ENCODE measurements at places on chromosomes 2 and 18.

DNA sequence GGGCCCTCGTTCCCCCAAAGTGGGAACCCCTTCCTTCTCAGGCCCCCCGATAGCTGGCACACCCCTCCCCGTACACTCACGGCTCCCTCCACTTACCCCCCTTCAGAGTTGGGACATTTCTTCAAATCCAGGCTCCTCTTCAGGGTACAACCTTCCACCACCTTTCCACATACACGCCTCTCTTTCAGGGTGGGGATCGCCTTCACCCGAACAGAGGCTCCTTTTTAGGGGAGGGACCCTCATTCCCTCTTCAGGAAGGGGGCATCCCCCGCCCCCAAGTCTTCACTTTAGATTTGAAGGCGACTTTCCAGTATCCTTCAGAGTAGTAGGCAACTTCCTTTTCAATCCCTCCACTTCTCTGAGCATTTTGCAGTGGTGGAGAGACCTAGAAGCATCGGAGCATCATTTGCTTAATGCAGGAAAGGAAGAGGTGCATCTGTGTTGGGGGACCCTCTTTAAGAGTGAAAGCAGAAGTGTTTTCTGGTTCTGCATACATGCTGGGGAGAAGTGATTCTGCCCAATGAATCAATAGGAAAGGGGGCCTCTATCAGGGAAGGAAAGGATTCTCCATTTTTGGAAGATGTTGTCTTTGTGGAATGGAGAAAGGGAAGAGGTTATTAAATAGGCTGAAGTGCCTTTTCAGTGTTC is 845 bp downstream of the EML4 start:
- peak; percentile 47 for DNase-seq

DNA sequence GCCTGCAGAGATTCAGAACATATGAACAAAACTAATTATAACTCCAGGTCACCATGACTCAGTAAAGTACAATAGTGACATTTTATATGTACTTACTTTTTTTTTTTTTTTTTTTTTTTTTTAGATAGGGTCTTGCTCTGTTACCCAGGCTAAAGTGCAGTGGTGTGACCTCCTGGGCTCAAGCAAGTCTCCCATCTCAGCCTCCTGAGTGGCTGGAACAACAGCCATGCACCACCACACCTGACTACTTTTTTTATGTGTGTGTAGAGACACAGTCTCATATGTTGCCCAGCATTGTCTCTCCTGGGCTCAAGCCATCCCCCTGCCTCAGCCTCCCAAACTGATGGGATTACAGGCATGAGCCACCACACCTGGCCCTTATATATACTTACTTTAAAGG is 130.7 kb upstream of the B3GNT2 start:
- DNase-seq = no peak

DNA sequence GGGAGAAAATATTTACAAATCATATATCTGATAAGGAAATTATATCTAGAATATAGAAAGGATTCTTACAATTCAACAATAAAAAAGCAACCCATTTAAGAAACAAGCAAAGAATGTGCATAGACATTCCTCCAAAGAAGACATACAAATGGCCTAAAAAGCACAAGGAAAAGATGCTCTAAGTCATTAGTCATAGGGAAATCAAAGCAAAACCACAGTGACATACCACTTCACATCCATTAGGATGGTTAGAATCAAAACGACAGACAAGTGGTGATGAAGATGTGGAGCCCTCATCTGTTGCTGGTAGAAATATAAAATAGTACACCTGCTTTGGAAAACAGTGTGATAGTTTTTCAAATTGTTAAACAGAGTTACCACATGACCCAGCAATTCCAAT is 48.2 kb downstream of the MAPRE2 start:
- DNase-seq = no peak

DNA sequence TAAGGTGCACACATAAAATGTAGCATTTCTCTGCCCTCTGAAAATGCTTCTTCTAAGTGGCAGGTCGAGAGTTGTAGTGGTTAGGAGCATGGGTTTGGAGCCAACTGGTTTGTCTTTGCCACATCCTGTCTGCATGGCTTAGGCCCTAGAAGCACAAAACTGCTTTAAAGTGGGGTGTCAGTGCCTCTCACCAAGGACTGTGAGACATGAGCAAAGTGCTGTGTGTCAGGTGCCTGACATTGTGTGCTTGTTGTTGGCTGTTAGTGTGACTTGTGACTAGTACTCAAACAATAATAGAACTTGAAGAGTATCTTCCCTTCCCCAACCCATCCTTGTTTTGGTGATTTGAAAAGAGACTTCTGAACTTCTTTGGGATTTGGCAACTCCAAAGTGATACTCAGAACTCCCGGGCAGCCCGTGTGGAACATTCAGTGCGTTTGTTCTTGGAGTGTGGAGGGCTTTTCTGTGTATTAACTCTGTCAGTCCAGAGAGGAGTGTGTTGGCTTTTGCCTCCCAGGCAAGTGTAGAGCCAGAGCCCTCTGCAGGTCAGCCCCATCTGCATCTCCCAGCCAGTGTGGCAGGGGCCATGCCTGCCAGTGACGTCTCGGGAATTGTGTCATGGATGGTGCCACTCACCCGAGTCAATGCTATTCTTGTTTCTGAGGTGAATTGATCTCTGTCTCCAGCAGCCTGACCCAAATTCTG is 5.0 kb downstream of the MGAT5 start:
- no peak for DNase-seq

GRCh38 chr2:226794196-226794661 is 5.4 kb downstream of the IRS1 start:
- DNase-seq = no peak

DNA sequence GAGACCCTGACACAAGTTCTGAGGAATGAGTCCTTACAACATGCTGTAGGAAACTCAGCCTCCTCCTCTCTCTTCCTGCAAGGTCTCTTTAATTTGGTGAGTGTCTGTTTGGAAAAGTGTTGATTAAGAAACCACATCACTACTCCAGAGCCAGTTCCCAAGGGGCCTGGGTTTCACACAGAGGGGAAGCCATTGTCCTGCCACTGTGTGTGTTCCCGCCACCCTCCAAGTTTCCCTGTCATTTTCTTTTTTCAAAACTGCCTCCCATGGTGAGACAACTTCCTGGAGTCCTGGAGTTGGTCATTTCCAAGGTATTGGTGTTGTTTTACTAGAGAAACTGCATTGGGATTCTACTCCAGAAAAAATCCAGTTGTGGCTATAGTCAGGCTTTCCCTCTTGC is 232.0 kb upstream of the PARD3B start:
- DNase-seq = no peak

GRCh38 chr2:160425434-160426151 is 68.0 kb downstream of the RBMS1 start:
- no peak for DNase-seq

- DNase-seq = peak; percentile 11
These were observed 10.0 kb downstream of the SLC4A5 start for GRCh38 chr2:74333175-74333574.

DNA sequence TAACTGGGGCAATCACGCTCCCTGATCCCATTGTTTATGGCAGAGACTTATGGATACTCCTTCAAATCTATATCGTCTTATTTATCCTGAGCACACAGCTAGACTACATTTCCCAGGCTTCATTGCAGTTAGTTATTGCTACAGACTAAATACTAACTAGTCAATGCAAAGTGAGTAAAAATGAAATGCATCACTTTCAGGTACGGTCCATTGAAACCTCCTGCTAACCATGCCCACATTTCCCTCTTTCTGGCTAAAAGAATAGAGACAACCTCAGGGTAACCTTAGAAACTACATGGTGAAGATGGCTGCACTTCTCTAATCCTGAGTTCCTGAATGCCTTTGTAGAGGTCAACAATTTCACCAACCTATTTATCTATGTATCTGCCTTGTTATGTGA is 437.4 kb downstream of the EPHA4 start:
- no peak for DNase-seq

DNA sequence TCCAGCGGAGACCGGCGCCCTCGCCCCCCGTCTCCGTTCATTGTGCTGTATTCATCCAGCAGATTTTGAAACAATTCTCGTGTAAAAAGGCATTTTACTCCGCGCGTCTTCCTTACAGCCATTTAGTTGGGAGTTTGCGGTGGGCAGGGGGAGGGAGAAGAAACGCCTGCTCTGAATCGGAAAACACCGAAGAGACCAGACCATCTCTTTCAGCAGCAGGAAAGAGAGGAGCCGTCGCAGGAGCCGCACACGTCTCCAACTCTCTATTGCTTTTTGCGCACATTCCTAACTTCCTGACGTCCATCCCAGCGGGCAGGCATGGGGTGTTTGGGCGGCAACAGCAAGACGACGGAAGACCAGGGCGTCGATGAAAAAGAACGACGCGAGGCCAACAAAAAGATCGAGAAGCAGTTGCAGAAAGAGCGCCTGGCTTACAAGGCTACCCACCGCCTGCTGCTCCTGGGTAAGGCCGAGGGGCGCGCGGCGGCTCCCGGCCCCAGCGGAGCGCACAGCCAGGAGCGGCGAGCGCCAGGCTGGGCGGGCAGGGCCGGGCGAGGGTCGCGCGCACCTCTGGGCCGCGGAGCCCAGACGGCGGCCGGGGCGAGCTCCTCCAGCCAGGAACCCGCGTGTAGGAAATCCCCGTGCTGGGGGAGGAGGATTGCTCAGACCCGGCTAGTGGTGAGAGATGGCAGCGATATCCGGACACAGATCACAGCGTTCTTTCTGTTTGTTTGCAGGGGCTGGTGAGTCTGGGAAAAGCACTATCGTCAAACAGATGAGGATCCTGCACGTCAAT is 63.2 kb downstream of the GNAL start:
- DNase-seq = peak; percentile 22

DNA sequence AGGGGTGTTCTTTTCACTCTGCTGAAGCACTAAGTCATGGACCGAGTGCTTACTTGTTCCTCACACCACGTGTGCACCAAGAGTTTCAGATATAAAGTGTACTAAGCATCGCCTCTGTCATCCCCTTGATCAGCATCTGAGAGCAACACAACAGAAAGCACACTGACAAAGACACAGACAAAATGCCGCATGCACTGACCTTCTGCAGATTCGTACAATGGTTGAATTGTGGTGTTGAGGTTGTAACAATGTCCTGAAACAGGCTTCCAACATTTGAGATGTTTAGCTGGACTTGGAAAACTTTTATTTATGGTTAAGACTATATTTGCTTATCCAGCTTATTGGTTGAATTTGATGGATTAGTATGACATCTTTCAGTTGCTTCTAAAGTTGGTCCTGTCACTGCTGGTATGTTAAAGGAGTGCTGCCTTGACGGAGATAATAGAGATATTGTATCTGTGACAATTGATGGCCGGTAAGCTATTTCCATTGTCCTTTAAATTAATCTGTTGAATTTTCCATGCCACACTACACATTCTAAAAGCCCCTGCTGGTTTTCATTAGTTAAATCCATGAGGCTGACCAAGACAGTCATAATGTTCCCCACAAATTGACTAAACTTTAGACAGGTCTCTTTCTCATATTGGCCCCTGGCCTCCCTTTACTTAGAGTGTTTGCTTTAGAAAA is 99.9 kb downstream of the CBLN2 start:
- no peak for DNase-seq

DNA sequence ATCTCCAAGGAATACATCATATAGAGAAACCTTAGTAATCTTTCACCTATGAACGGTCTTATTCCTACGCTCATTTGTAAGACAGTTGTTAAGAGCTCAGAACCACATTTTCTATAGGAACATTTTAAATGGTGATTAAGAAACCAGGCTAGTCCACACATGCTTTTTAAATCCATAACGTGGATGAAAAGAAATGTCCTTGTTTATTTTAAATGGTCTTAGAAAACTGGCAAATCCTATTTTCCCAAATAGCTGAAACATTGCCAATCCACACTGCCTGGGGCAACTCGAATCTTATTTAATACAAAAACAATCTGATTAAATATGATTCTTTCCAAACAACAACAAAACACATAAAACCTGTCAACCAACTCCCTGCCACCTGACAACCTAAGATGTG is 23.7 kb downstream of the METTL8 start:
- no peak for DNase-seq

DNA sequence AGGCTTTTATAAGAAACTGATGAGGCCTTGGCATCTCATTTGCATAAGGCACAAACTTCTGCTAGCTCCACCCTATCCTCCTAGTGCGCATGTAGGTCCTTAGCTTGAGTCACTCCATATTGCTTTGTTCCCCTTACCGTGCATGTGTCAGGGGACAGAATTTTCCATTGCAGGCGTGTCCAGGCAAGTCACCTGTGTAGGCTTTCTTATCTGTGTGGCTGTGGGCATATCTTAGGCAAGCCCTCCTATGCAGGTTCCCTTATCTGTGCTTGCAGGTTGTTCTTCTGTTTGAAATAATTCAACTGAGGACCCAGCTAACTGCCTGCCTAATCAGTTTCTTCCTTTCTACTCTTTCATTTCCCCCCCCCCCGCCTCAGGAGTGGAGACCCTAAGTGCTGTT is 63.3 kb upstream of the CDCA7 start:
- DNase-seq = no peak

DNA sequence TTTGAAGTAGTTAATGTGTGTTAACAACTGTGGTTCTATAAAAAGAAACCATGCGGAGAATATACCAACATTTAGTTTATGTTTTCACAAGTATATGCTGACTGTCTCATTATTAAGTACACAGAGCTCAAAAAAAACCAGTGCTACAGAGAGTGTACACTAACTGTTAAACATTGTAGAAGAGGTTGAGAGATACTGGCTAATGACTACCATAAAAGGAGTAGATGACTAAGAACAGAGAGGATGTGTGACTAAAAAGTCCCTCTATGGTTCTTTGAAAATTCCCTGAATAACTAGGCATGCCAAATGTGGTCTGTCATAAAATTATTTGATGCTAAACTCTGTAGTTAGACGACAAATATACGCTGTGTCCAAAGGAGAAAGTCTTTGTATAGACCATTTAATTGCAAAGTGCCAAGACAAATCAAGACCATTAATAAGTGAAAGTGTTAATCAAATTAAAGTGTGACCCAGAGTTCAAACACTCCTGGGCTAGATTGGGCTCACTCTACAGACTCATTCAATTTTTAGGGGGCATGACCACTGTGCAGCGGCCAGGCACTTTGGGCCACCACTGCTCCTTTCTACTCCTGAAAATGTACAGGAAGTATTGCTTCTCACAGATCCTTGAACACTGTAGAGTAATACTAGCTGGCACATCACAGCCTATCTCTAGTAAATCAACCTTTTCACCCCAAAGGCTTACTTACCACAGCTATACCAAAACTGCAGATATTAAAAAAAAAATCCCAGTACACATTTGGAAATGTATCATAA is 45.1 kb upstream of the SERTAD2 start:
- peak; percentile 82 for DNase-seq

DNA sequence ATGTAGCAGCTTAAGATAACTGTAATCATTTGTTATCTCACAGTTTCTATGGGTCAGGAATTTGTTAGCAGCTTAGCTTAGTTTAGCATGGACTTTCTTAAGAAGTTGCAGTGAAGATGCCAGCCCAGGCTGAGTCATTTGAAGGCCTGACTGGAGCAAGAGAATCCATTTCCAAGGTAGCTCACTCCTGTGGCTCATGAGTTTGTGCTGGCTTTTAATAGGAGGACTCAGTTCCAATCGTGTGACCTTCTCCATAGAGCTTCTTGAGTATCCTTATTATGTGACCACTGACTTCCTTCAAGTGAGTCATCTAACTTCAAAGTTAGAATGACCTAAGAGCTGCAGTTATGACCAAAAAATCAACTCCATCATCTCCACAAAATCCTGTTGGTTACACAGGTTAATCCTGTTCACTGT is 1.4 kb downstream of the GPATCH11 start:
- DNase-seq = peak; percentile 48

- peak; percentile 27 for DNase-seq
These were observed 3.8 kb downstream of the SULT1C3 start for GRCh38 chr2:108243566-108243965.

Data from suppressor macrophage treated with lipopolysaccharide for 4 hours (primary cell).